ENCODE measurements at places on chromosomes 11 and 22.
A peak's percentile ranks its signal among the peaks of the same experiment; 100 is the strongest.

DNA sequence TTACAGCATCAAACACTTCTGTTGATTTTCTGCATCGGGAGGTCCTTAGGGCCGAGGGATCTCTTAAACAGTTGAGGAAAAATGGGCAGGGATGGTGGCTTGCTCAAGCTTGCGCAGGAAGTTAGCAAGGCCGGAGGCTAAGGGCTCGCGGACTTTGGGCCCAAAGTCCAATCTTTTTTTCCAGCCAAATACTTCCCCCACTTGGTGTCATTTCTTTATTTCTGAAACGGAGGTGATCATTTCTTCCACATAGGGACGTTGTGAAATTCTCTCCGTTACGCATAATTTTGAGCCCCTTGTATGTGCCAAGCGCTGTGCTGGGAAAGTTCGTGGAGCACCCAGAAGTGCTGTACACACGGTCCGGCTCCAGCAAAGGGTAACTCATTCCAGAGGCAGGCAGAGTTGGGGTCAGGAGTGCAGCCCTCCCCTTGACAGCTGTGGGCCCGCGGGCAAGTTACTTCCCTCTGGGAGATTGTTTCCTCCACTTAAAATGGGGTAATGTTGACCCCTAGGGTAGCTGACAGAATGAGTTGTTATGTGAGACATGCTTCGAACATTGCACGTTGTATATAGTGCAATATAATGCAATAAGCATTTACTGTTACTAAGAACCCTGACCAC is 809 bp downstream of the MIEF1 start:
- peak; percentile 41 for DNase-seq

- DNase-seq, result no peak
Observed at GRCh38 chr11:59719556-59719955, 5.9 kb upstream of the OR10V1 start.

- no peak for DNase-seq
Observed at GRCh38 chr11:85875505-85875904, 20.3 kb downstream of the CCDC83 start.

DNA sequence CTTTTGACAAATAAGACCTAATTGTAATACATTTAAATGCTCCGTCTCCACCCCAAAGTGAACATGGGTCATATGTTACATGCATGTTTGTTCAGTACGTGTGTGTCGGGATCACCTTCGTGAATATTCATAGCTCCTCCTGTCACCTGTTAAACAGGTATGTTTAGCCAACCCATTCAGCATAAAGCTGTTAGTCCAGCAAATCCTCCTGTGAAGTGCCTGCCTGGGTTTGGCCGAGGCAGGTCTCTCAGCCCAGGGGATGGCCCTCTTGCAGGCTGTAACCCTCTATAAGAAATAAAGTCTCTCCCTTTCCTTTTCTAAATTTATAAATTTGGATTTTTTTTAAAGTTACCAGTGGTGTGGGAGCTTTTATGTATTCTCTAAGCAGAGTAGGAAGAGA is 38.9 kb upstream of the NTM start:
- DNase-seq, result no peak

DNA sequence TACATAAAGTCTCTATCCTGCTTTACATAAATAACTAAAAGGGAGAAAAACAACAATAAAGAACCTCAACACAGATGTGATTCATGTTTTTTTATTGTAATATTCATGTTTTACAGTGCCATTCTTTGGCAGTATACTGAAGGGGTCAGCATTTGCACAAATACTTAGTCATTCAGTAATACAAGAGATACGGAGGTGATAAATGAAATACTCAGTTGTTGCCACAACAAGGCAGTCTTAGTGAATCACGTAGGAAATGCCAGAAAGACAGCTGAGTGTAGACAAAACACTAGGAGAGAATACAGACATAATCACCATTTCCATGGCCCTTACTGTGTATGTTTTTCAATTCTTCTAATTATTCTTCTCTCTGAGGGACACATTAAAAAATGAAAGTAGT is 910.4 kb downstream of the METTL15 start:
- DNase-seq, result no peak

DNA sequence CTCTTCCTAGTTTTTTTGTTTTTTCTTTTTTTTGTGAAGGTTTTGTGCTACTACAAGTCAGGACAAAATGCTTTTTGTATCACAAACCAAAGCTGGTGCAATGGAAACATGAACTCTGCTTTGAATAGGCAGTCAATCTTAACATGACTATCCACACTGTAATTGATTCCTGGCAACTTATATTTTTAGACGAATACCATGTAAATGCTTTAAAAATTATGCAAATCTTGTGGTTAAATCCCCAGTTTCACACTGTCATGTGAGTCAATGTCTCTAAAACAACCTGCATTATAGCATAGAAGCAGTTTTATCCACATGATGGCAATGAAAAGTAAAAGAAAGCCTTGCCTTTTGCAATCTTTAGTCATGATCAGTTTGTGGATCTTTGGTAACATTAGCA is 8.9 kb downstream of the TRPC6 start:
- DNase-seq, result no peak

- no peak for DNase-seq
Observed at GRCh38 chr22:27168681-27169080, 511.3 kb downstream of the MIAT start.

- no peak for DNase-seq
Observed at GRCh38 chr11:63907808-63908530, 9.0 kb downstream of the RCOR2 start.

- no peak for DNase-seq
Observed at GRCh38 chr11:1151366-1152315, 6.1 kb upstream of the MUC5AC start.

DNA sequence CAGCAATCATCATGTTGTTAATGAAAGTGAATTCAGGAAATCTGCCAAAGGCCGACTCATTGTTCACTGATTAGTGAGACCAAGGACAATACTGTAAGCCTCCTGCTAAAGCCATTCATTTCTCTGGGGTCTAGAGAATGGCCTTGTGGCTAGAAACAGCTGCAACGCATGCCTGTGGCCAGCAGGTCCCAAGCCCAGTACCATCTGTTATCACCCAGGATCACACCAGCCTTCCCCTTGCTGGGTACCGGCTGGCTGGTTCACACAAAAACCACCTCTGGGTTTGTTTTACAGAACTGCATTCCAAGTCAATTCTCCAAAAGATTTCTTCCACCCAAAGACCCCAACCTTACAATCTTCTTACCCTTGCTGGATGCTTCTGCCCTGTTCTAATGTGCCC is 1.1 kb downstream of the PLAAT5 start:
- DNase-seq, result no peak

- no peak for DNase-seq
Observed at GRCh38 chr11:120462825-120463224, 48.7 kb upstream of the GRIK4 start.

DNA sequence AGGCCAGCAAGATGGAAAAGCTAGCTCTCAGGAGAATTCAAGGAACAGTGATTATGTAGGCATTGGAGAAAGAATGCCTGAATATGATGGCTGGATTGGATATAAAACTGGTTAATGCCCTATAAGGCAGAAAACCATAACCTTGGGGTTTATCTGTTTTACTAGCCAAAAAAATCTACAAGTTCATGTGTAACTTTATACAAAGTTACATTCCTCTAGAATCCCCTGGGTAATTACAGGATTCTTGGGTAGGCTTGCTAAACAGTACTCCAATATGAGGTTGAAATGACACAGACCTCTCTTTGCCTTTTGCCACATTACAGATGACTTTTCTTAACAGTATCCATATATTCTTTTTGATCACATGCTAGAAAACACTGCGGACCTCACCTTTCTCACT is 26.0 kb downstream of the TSPAN18 start:
- no peak for DNase-seq

DNA sequence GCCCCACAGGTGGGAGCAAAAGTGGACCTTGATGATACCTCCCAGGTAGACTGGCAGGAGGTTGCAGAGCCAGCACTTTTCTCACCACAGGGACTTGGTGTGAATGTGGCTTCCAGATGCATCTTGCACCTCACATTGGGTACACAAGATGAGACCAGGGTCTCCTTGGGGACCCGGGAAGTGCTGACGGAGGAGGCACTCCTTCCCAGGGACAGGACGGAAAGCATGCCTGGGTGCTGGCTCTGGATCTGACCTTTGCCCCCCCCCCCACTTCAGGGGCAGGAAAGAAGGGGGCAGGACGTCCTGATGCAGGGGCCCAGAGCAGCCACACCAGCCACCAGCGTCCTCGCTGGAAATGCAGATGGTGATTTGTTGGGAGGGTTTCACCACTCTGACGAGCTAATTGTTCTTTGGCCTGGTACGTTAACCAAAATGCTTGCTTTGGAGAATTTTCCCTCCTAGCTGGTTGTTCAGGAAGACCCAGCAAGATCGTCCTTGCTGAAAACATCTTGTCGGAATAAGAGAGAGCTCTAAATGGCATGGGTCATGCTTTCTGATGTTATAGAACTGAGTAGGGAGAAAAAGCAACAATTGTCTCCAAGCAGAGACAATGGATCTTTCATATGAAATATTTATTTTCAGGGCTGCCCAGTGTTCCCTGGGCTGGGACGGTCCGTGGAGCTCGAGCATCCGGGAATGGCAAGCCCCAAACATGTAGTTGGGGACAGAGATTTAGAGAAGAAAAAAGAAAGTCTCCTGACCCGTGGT is 74.4 kb upstream of the PPARA start:
- no peak for DNase-seq

- DNase-seq, result no peak
Observed at GRCh38 chr11:70326833-70327232, 56.3 kb downstream of the PPFIA1 start.
